ENCODE measurements at places on chromosomes 7 and 10. TPM values are rescaled to one million over a fixed set of nuclear protein-coding genes. Genes with fewer than 3 reads are reported as not detected.
A peak's percentile ranks its signal among the peaks of the same experiment; 100 is the strongest.

DNA sequence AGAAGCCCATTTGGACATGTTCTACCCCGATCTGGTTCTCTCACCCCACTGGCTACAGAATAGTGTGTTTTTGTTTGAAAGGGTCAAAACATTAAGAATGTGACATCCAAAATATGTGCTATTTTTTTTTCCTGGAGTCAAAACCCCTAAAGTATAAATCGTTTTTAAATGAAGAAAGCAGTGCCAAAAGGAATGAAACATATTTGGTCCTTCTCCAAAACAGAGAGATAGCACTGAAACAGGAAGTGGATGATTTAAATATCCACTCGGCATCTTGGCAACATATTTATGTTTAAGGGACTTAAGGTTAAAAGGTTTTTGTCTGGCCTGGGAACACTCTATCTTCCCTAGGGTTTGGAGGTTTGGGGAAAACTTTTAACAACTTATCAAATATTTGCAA is 32.3 kb downstream of the CALD1 start:
- H3K36me3 ChIP-seq = peaks cover 71% of the 10 kb centered on the region
- no peak for DNase-seq
- H3K4me3 ChIP-seq = no peak overlapping the region
- no peaks in the 10 kb centered on the region for H3K27me3 ChIP-seq
- H3K27ac ChIP-seq = peak overlapping the region; percentile 11

DNA sequence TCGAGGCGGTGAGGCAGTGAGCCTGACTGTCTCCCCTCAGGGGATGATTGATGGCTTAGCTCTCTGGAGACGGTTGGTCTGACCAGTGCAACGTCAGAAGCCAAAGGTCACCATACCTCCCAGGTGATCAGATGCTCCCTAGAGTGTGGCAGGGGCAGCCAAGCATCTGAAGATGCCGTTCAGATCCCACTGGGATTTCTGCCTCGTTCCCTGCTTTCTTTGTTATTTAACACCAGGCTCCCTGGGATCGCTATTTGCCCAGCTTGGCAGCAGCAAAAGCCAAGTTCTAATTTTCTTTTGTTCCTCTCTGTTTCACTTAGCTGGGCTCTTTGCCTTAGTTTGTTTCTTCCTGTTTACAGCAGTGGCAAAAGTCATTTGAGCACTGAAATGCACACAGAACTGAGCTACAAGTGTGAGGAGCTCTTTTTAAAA is 53.5 kb upstream of the SVIL start:
- no peak for DNase-seq
- H3K27me3 ChIP-seq = no peaks in the 10 kb centered on the region
- peak overlapping the region; percentile 24 for H3K4me3 ChIP-seq
- H3K27ac ChIP-seq = no peak overlapping the region
- peaks cover 23% of the 10 kb centered on the region for H3K4me1 ChIP-seq

- H3K27ac ChIP-seq = no peak overlapping the region
- no peaks in the 10 kb centered on the region for H3K36me3 ChIP-seq
- H3K4me1 ChIP-seq = no peaks in the 10 kb centered on the region
Observed at GRCh38 chr10:49667991-49668390, 11.5 kb upstream of the C10orf53 start.

The STYXL1 gene
- 23.9 TPM for total RNA-seq

The EN2 gene
- total RNA-seq = under 0.01 TPM

The EIF5AL1 gene
- total RNA-seq = 0.72 TPM

The PHKG1 gene
- 1.8 TPM for total RNA-seq

GRCh38 chr10:102804382-102805055 is 32.7 kb downstream of the CYP17A1 start:
- peaks cover 35% of the 10 kb centered on the region for H3K4me1 ChIP-seq
- H3K27me3 ChIP-seq = no peaks in the 10 kb centered on the region
- peaks cover 29% of the 10 kb centered on the region for H3K36me3 ChIP-seq
- H3K27ac ChIP-seq = peak overlapping the region; percentile 42
- no peak for DNase-seq
- no peak overlapping the region for H3K4me3 ChIP-seq

DNA sequence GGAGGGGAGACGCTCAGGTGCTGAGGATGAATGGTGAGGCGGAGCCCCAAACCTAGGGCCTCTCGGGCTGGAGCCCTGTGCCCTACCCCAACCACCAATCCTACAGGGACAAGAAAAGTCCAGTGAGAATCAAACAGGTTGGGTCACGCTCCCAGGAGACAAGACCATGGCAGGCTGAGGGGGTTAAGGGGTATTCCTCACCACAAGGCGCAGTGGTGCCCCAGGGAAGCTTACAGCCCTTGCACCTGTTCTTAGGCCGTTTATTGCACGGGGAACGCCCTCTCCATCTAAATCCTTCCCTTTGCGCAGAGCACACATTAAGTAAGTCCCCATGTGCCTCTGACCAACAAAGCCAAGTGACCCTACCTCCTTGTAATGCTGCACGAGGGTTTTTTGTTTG is 3.5 kb downstream of the FZD9 start:
- H3K27ac ChIP-seq = no peak overlapping the region
- peaks cover 15% of the 10 kb centered on the region for H3K27me3 ChIP-seq
- peaks cover 31% of the 10 kb centered on the region for H3K36me3 ChIP-seq
- DNase-seq = peak; percentile 62
- no peak overlapping the region for H3K4me3 ChIP-seq
- H3K4me1 ChIP-seq = no peaks in the 10 kb centered on the region

DNA sequence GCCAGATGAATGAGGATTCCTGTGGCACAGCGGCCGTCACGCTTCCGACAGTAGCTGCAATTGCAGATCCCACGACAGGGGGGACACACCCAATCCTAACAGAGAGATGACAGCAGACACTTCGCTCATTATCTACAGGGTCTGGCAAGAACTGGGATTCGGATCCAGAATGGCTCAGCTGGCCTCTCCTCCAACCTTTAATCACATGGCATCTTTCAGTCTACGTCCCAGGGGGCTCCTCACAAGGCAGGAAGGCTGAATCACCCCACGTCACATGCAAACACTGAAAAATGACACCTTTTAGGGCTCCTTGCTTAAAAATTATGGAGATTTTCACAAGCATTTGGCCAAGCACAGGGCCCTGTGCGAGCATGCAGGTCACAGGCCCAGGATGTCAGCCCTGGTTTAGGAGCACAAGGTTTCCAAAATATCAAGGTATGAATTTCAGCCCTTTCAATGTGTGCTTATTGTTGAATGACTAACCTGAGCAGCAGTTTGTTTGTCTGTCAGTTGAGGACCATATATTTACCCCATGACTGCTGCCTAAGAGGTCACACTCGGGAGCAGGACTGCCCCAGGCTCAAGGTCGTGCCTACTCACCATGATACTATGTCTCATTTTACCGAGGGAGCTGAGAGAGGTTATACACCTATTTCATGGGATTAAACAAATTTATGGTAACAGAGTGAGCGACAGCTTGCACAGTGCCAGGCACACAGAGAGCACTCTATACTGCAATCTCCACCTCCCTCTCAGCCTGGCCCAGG is 42.5 kb downstream of the CDCA7L start:
- H3K4me1 ChIP-seq = peaks cover 11% of the 10 kb centered on the region
- H3K4me3 ChIP-seq = no peak overlapping the region
- peak overlapping the region; percentile 34 for H3K27ac ChIP-seq
- no peak for DNase-seq

DNA sequence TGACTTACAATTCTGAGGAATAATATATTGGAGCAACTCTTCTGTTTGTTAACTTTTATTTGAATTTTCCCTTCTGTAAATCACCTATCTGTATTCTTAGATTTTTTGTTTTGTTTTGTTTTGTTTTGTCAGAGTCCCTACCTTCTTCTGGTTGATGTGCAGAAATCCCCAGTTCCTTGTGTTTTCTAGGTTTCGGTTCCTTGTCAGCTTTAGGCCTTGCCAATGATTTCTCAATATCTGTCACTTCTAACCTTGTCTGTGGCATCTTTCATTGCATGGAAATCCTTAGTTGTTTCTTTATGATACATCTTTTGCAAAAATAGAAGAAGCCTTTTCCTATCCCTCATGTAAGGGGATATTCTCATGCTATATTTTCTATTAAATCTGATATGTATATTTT is 21.7 kb upstream of the ST8SIA6 start:
- no peaks in the 10 kb centered on the region for H3K27me3 ChIP-seq
- H3K4me1 ChIP-seq = no peaks in the 10 kb centered on the region
- no peaks in the 10 kb centered on the region for H3K36me3 ChIP-seq
- no peak overlapping the region for H3K4me3 ChIP-seq
- no peak overlapping the region for H3K27ac ChIP-seq
- no peak for DNase-seq

The AOAH gene
- total RNA-seq = not detected

GRCh38 chr10:129462257-129462795 is 4.7 kb upstream of the MGMT start:
- H3K27me3 ChIP-seq = no peaks in the 10 kb centered on the region
- H3K4me3 ChIP-seq = no peak overlapping the region
- no peak overlapping the region for H3K27ac ChIP-seq

DNA sequence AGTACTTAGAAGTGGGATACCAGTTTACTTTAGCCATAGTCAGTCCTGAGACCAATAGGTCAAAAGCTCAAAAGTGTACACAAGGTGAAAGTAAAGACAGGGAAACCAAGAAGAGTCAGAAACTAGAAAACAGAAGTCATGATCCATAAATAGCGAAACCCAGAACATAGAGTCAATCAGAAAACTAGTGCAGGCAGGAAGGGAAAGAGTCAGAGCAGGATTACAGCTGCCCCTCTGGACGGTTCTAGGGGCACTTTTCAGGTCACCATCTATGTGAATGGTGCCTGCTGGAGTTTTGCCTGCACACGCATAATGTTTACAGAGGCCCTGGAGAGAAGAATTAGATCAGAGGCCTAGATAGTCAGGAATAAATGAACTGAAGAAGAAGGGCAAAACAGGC is 22.4 kb upstream of the DMTF1 start:
- no peak overlapping the region for H3K27ac ChIP-seq
- no peaks in the 10 kb centered on the region for H3K27me3 ChIP-seq
- no peak for DNase-seq

- H3K4me1 ChIP-seq = no peaks in the 10 kb centered on the region
- no peak overlapping the region for H3K27ac ChIP-seq
- H3K4me3 ChIP-seq = no peak overlapping the region
- no peak for DNase-seq
- H3K36me3 ChIP-seq = no peaks in the 10 kb centered on the region
- no peaks in the 10 kb centered on the region for H3K27me3 ChIP-seq
Observed at GRCh38 chr10:129438024-129438423, 29.0 kb upstream of the MGMT start.

The HYAL4 gene
- not detected for total RNA-seq

DNA sequence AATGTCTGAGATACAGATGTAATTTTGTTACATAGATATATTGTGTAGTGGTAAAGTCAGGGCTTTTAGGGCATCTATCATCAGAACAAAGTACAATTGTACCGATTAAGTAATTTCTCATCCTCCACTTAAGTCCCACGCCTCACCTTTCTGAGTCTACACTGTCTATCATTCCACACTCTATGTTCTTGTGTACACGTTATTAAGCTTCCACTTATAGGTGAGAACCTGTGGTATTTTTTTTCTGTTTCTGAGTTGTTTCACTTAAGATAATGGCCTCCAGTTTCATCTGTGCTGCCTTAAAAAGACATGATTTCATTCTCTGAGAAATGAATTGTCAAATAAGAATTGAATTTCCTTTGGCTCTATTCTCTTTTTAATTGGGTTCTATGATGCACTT is 15.5 kb upstream of the OSBPL3 start:
- H3K4me3 ChIP-seq = no peak overlapping the region
- no peaks in the 10 kb centered on the region for H3K4me1 ChIP-seq
- no peak for DNase-seq

DNA sequence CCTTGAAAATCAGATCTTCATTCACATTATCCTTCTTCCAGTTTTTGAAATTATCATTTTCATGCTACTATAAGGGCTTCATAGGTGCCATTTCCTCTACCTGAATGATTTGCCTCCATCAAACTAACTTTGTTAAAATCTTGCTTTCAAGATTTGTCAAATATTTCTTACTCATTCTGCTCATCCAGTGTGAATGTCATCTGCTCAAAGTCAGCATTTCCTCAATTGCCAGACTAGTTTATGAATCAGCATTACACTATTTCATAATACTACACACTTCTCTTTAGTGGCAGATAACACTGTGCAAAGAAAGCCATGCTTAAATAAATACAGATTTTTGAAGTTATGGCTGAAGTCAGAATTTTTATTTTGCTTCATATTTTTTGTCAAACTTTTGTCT is 21.3 kb upstream of the LIPF start:
- H3K4me1 ChIP-seq = peaks cover 17% of the 10 kb centered on the region
- no peaks in the 10 kb centered on the region for H3K36me3 ChIP-seq
- H3K4me3 ChIP-seq = no peak overlapping the region
- no peak overlapping the region for H3K27ac ChIP-seq
- H3K27me3 ChIP-seq = no peaks in the 10 kb centered on the region

- no peak for DNase-seq
- peaks cover 40% of the 10 kb centered on the region for H3K4me1 ChIP-seq
- no peak overlapping the region for H3K4me3 ChIP-seq
- no peak overlapping the region for H3K27ac ChIP-seq
Observed at GRCh38 chr7:106618480-106618879, 42.5 kb downstream of the CCDC71L start.

The SLC39A12 gene
- not detected for total RNA-seq

- no peak for DNase-seq
- peaks cover 8% of the 10 kb centered on the region for H3K4me1 ChIP-seq
- no peaks in the 10 kb centered on the region for H3K27me3 ChIP-seq
- H3K36me3 ChIP-seq = no peaks in the 10 kb centered on the region
Observed at GRCh38 chr10:76150876-76151288, 719.5 kb downstream of the LRMDA start.

The FERD3L gene
- not detected for total RNA-seq

GRCh38 chr7:150867605-150868004 is 15.3 kb downstream of the AOC1 start:
- no peak overlapping the region for H3K27ac ChIP-seq
- H3K27me3 ChIP-seq = no peaks in the 10 kb centered on the region

The GRM8 gene
- total RNA-seq = not detected

- no peak overlapping the region for H3K4me3 ChIP-seq
- no peak for DNase-seq
- H3K27ac ChIP-seq = no peak overlapping the region
- no peaks in the 10 kb centered on the region for H3K36me3 ChIP-seq
- no peaks in the 10 kb centered on the region for H3K27me3 ChIP-seq
Observed at GRCh38 chr7:42095791-42096190, 141.2 kb downstream of the GLI3 start.

- H3K4me1 ChIP-seq = no peaks in the 10 kb centered on the region
- H3K36me3 ChIP-seq = no peaks in the 10 kb centered on the region
- peak; percentile 32 for DNase-seq
- no peak overlapping the region for H3K4me3 ChIP-seq
Observed at GRCh38 chr7:40647719-40648118, 512.9 kb downstream of the SUGCT start.

- no peaks in the 10 kb centered on the region for H3K4me1 ChIP-seq
- no peak overlapping the region for H3K27ac ChIP-seq
- H3K4me3 ChIP-seq = no peak overlapping the region
- DNase-seq = no peak
- H3K27me3 ChIP-seq = no peaks in the 10 kb centered on the region
Observed at GRCh38 chr10:9302140-9302746, 1247.8 kb downstream of the GATA3 start.
